NCI-H1105 treated with DMSO at 0.1 percent for 48 hours (cell line): ENCODE measurements at places on chromosomes 16 and 17.
A peak's percentile ranks its signal among the peaks of the same experiment; 100 is the strongest.

GRCh38 chr16:69204172-69204571 is 17.2 kb downstream of the SNTB2 start:
- DNase-seq = no peak

DNA sequence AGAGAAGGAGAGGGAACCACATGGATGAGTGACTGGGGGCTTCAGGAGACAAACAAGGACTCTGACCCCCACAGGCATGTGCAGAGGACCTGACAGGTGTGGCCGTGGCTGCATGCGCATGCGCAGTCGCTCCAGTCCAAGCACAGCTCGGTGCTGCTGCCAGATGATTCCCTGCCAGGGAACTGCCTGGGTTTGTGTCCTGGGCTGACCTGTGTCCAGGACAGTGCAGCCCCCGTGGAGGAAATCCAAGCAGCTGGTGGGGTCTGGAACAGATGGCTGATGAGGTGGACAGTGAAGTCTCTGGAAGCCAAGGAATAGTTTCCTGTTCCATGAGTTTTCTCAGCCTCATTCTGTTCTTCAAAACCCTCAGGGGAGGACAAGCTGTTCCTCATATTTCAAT is 27.3 kb downstream of the LASP1 start:
- DNase-seq = no peak

GRCh38 chr16:55273959-55274358 is 50.0 kb upstream of the IRX6 start:
- DNase-seq = peak; percentile 95

DNA sequence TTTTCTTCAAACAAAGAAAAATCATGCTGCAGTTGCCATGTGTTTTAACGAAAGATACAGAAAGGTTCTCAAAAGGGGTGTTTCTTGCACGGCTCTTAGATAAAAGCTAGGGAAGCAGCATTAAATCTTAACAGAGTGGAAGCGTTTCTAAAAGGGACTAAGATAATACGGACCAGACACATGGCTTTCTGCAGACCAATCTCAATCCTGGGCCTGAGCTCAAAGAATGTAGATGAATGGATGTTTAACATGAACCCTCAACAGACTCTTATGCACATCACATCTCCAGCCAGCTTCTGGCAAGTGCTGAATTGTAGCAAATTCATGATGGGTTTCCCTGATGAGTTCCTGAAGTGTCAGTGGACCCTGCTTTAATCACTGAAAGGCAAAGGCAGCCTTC is 80.2 kb upstream of the COX10 start:
- DNase-seq = no peak

DNA sequence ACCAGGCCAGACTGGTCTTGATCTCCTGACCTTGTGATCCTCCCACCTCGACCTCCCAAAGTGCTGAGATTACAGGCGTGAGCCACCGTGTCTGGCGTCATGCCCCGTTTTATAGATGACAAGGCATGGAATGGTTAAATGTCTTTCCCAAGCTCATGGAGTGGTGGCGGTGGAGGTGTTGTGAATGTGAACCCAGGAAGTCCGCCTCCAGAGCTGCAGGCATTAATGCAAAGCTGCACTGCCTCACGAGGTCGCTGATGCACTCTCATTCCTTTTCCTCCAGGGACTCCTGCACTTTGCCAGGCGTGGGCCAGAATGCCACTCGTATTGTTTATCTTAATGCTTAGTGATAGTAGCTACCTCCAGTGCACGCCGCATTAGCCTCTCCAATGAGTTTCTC is 149.6 kb downstream of the WWOX start:
- no peak for DNase-seq

GRCh38 chr17:78458091-78458490 is 79.6 kb downstream of the PGS1 start:
- no peak for DNase-seq

- no peak for DNase-seq
These were observed 9.9 kb downstream of the CMTM2 start for GRCh38 chr16:66588981-66589713.

GRCh38 chr17:929586-929985 is 50.0 kb downstream of the NXN start:
- DNase-seq = no peak

DNA sequence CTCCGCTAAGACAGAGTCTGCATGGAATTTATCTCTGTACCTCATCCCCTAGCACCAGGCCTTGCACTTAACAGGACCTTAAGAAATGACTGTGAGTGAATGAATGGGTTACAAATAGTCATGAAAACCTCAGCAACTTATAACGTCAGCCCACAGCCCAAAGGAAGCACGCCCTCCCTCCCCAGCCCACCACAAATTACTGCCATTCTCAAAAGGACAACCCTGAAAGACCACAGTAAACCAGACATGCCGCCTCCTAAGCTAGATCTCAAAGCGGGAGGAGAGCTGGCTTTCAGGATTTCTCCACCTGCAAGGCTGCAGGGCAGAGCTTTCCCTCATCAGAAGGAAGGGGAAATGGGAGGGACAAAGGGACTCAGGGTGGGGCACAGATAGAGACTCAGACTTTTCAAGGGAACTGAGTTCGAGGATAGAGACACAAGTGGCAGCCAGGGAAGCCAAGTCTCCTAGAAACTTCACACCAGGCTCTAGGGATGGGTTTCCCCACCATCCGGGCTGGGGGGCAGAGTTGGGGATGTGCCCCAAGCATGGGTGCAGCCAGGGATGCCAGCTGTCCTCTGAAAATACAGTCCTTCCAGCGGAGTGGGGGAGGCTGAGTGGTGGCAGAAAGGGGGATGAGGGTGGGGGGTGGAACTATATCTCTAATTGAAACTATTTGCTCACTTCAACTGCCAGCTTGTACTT is 56.7 kb downstream of the PLXDC1 start:
- no peak for DNase-seq

DNA sequence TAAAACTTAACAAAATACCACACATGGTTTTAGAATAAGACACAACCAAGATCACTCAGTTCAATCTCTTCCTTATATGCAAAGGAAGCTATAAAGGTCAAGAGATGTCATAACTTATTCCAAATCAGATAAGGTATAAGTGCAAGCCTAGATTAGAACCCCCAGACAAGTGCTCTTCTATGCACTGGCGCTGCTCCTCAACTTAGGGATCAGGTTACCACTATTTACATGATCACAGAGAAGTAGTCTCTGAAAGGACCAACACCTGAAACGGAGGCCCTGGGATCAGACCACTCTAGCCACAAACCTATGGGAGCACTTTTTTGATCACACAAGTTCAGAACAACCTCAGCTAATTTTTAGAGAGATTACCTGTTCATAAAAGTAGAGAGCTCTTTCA is 16.6 kb downstream of the COPS3 start:
- no peak for DNase-seq

DNA sequence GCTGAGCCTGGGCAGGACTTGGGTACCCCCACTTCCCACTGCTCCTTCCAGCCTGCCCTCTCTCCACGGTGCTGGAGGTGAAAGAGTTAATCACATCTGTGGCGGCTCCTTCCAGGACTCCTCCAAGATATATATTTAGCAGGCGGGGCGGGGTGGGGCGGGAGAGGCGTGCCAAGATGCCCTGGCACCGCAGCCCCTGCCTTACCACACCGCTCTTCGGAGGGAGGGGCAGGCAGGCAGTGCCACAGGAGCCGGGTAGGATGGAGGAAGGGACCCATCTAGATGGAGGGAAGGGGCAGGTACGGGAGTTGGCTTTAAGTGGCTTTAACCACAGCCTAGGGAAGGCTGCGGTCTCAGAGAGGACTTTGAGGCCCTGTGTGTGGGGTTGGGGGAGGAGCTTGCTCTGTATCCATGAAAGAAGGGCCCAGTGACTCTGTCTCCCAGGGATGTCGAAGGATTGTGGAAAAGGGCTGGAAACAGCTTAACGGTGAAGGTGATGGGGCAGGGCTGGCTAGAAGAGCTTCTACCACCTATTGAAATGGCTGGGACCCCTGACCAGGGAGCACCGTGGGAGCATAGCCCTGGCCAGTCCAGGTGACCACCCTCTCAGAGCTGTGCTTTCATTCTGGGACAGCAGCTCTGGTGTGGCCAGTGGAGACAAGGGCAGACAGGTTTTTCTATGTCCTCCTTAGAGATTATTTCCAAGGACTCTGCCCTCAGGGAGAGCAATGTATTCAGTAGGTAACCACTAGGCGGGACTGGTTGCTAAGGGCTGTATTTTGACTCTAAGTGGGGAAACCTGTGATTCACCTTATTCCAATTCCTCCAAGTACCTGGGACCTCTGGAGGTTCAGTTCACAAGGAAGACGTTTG is 13.0 kb downstream of the GPR142 start:
- DNase-seq = no peak

DNA sequence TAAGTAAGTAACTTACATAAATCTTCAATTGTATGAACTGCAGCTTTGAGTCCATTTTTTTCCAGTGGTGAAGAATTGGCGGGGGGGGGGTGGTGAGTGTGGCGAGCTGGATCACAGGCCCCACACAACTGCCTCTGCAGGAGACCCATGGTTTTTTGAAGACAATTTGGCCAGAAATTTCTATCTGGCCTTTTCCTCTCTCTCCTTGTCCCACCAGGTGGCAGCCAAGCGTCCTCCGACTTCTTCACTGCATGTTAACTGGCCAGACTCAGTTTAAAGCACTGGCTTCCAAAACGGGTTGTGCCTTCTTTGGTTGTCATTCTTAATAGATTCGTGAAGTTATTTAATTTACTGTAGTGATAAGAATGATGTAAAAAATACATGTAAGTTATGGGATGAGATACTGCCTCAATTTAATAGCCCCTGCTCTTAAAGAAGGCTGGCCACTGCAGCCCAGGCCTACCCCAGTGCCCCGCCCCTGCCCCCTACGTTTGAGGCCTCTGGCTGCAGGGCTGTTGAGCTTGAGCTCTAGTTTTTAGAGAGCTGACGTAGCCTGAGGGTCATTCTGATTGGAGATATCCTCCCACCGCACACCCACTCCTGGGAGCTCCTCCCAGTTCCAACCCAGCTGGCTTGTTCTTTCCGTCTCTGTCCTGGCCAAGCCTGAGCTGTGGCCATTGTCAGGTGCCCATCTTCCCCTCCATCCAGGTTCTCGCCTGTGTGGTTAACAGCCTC is 36.4 kb downstream of the AKAP1 start:
- DNase-seq = peak; percentile 38

DNA sequence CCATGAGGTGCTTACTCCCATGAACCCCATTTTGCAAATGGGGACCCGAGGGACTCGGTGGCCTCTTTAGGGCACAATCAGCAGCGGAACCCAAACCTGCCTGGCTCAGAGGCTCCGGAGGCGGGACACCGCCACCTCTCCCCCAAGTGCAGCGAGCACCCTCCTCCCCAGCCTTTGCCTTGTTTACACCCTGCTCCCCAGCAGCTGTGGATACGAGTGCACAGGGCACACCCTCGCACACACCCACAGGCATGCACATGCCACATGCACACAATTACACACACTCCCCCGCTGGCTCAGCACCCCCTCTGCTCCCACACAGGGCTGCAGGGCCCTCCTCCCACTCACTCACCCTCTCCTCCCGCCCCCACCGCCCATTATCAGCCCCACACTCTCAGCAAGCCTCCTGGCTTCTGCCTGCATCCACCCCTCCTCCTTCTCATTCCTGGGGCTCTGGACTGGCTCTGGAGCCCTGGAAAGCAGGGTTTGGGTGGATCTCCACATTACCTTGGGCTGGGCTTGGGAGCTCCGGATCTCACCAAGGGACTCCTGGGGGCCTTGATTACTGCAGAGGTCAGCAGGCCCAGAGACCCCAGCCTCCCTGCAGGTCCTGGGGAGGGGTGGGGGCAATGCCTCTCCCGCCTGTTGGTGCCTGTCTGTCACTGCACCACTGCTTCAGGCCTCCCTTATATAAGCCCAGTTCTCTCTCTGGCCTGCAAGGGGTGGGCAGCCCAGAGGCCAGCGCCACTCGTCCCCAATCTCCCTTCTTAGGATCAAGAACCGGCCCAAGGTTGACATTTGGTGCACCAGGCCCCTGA is 6.4 kb downstream of the PDK2 start:
- no peak for DNase-seq

- no peak for DNase-seq
These were observed 11.5 kb upstream of the ELAC2 start for GRCh38 chr17:13029340-13029739.

DNA sequence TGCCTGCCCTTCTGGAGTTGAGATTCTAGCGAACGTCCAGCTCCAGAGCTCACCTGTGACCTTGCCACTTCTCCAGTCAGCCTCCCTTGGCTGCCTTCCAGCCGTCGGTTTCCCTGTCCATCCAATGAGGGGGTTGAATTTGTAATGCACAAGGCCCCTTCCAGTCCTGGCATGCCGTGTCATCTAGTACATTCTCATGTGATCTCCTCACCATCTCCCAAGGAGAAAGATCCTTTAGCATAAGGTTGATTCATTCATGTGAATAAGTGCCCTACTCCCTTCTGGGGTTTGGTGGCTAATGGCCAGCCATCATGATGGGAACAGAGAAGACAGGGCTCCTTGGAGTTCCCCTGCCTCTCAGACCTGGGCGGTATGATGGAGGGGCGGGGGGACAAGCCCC is 18.9 kb upstream of the ABCC3 start:
- DNase-seq = no peak

DNA sequence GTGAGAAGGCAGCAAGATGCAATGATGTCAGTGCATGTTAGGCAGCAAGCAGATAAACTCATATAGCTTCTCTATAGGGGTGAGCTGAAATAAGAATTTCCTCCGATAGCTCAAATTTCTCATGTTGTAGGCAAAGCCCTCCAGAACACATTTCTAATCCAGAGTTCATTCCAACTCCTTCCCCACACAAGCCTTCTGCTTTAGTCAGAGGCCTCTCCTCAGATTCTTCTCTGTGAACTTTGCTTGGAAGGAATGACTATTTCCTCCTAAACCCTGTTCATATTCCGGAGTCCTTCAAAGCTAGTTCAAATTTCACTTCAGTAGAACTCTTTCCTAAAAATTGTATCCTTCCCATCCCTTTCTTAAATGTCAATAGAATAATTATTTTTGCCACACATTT is 144.8 kb downstream of the KCNJ2 start:
- no peak for DNase-seq

GRCh38 chr16:66687906-66688625 is 8.5 kb downstream of the CMTM4 start:
- no peak for DNase-seq

DNA sequence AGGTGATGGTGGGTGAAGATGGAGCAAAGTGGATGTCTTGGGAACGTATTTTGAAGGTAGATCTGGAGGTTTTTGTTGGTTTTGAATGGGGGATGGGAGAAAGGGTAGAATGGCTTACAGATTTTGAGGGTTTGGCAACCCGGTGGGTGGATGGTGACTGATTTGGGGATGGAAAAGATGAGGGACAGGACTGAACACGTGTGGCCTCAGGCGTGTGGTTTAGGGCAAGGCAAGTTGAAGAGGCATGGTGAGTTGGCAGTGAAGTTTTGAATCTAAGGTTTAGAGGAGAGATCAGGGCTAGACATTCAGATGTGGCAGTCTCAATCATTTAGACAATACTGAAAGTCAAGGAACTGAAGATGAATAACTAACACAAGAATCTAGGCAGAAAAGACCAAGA is 5.0 kb upstream of the DCTPP1 start:
- no peak for DNase-seq

DNA sequence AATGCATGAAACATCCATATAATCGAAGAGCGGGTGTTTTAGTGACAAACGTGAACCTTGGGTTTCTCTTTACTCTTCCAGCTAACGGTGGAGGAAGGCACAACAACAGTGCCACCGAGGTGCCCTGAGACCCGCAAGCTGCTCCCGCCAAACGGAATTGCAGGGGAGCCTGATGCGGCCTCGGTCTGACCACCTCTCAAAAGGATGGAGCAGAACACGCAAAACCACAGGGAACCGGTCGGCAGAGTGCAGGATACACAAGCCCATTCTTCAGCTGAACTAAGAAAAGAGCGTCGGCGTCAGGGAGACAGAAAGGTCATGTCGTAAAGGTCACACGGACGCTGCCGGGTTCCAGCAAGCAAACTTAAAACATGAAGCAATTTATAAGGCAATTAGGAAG is 109.5 kb upstream of the ZNF750 start:
- DNase-seq = no peak

GRCh38 chr16:30723725-30724355 is 24.4 kb upstream of the PHKG2 start:
- no peak for DNase-seq
